T-helper 9 cell (primary cell): ENCODE measurements at places on chromosomes 12 and 14.

DNA sequence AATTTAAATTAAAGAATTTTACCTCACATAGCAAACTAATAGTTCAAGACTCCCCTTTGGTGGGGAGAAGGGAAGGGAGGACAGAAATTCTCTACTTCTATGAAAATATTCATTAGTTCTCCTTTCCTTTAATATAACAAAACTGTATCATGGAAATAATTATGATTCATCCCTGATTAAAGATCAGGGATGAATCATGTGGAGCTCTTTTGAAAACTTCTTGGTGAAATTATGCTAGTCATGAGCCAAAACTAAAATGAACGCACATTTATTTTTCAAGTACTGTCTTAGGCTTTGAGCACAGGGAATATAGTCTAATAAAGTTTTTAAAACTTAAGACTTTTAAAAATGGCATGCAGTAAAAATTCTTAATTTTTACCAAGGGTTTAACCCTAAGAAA is 17.1 kb downstream of the TMBIM4 start:
- no peak for DNase-seq

GRCh38 chr12:122371475-122372045 is 50.9 kb downstream of the CLIP1 start:
- DNase-seq = no peak

DNA sequence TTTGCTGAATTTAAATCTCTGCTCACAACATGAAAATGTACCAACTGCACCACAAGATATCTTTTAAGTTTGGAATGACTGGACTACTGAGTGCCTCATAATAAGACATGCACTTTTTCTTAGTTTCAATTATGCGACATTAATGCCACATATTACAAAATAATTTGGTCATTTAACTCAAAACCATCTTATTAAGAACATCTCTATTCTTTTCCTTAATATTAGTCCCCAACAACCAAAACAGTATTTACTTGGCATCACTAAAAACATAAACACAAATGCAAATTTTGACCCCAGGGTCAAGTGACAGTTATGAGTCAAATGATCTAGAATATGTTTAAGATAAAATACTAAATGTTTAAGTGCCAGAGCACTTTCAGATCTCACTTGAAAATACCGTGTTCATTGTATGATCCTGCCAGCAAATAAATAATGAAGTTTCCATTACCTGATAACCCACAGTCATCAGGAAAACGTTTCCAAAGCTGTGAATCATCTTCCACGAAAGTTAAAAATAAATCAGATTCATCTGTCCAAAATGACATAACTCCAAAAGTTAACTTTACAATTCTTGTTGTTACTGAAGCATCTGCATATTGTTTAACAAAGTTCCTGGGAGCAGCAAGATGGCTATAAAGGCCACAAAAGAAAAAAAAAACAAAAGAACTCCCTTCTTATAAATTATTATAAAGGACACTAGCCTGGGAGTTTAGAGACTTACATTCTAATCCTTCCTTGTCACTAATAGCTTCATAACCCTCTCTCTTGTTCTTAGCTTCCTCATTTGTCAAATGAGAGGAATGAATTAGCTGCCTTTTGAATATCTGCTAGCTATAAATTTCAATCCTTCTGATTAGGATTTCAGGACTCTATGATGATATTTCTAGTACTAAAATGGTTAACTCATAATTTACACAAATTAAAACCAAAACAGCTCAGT is 30.5 kb upstream of the AP4S1 start:
- DNase-seq = no peak

DNA sequence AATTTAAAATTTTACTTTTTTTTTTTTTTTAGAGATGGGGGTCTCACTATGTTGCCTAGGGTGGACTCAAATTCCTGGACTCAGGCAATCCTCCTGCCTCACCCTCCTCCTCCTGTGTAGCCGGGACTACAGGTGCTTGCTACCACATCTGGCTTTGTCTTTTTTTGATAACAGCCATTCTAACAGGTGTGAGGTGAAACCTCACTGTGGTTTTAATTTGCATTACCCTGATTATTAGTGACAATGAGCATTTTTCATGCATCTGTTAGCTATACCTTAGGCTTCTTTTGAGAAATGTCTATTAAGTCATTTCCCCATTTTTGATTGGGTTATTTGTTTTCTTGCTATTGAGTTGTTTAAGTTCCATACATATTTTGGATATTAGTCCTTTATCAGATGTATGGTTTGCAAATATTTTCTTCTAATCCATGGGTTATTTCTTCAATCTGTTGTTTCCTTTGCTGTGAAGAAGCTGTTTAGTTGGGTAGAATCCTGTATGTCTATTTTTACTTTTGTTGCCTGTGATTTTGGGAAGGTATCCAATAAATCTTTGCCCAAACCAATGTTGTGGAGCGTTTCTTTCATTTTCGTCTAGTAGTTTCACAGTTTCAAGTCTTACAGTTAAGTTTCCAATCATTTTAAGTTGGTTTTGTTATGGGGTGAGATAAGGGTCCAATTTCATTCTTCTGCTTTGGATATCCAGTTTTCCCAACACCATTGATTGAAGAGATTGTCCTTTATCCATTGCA is 86.1 kb downstream of the MYF5 start:
- no peak for DNase-seq

DNA sequence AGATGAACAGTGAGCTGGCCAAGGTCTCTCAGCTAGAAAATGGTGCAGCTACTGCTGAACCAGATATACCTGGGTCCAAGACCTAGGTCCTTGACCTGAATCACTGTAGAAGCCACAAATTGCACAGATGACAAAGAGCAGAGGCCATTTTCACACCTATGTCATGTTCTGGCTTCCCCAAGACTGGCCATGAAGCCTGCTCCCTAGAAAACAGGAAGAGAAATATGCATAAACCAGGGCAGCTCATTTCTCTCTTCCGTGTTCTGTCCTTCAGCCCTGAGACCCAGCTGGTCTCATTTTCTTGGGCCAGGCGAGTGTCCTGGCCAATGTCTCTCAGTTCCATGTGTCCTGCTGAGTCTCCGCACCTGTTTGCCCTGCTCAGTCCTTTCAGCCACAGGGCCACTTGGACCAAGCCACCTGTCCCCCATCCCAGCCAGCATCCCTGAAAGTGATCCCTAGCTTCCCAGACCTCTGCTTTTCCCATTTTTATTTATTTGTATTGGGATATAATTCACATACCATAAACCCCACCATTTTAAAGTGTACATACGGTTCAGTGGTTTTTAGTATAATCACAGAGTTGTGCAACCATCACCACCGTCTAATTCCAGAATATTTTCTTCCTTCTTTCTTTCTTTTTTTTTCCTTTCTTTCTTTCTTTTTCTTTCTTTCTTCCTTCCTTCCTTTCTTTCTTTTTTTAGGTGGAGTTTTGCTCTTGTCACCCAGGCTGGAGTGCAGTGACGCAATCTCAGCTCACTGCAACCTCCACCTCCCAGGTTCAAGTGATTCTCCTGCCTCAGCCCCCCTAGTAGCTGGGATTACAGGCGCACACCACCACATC is 27.0 kb downstream of the P2RX7 start:
- no peak for DNase-seq

GRCh38 chr12:2251526-2252209 is 198.9 kb downstream of the CACNA1C start:
- no peak for DNase-seq

DNA sequence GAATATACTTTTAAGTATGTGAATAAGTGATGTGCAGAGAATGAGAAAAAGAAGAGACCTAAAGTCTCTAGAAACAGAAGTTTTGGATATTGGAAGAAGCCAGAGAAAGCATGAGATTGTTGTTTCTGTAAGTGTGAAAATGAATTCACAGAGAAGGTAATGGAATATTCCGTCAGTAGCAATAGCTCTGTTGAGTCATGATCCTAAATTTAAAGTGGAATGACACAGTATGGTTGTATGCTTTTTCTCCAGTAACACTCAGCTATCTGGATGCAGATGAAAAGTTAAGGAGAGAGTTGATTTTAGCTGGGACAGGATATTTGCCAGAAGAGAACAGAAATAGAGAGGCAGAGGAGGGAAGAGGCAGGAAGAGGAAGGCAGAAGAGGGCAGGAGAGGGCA is 1166.3 kb downstream of the GALC start:
- DNase-seq = no peak

DNA sequence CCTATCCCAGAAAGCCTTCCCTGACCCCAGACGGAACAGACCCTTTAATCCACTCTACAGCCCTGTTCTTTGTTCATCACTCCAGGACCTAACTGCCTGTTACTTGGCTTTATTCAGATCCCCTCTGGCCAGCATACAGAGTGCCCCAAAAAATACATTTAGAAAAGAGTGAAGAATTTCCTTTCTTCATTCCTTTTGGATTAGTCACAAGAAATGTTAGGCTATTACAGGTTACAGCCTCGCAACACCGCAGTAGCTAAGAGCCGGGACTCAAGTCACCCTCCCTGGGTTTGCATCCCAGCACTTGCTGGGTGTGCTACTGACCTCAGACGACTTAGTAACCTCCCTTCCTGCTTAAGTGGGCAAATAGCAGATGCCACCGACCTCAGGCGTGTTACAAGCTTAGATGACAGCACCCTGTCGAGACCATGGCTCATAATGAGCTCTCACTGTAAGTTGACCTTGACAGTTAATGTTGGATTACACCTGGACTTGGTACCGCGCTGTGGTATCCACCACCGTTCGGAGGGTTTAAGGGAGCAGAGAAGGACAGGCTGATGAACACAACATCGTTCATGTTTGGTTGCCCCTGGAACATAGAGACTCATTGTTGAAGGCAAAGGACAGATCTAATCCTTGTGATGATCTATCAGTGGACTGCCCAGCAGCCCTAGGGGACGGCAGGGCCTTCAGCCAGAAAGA is 12.9 kb downstream of the GLRX5 start:
- no peak for DNase-seq

DNA sequence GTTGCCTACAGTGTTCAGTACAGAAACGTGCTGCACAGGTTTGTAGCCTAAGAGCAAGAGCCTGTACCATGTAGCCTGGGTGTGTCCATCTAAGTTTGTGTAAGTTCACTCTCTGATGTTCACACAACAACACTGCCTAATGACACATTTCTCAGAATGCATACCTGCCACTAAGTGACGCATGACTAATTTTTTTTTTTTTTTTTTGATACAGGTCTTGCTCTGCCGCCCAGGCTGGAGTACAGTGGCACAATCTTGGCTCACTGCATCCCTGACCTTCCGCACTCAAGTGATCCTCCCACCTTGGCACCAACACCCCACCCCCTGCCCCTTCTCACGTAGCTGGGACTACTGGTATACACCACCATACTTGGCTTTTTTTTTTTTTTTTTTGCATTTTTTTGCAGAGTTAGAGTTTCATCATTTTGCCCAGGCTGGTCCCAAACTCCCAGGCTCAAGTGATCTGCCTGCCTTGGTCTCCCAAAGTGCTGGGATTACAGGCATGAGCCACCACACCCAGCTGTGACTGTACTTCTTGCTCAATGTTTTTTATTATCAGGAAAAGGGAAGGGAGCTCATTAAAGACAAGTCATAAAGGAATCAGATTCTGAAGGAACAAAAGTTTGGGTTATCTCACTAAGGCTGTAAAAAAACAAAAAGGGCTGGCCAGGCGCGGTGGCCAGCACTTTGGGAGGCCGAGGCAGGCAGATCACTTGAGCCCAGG is 10.0 kb upstream of the CDC42BPB start:
- DNase-seq = no peak

DNA sequence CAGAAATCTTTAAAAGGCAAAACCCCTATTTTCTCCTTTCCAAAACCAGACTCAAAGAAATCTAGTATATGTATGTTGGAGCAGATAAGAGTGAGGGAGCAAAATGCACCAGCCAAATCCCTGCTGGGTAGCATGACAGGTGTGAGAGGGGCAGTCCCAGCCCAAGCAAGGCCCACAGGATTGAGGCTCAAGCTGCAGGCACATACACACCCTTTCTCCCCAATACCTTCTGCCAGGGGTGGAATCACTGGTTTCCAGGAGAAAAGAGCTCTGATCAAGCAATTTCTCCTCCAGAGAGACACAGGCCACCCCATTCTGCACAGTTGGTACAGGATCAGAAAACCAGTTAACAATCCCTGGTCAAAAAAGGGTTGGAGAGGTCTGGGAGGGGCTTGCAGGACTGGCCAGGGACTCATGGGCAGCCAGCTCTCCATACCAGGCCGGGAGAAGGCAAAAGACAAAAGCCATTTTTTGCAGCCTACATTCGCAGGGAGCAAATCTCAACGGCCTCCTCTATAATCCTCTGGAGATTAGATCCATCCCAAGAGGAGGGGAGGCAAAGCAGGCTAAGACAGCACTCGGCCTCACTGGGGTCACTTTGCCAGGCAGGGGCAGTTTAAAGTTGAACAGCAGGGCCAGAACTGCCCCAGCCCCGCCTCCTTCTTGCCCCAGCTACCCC is 2.1 kb downstream of the KMT2D start:
- DNase-seq = no peak
